Left ventricle myocardium inferior (tissue), 1 donor: ENCODE measurements at places on chromosomes 12 and 14. TPM values are rescaled to one million over a fixed set of nuclear protein-coding genes. Genes with fewer than 3 reads are reported as not detected.

- no peak for DNase-seq
These were observed 43.9 kb upstream of the RASSF8 start for GRCh38 chr12:25914551-25914950.

A2ML1 gene
- not detected for total RNA-seq

- DNase-seq, result no peak
These were observed 89.1 kb upstream of the ZDHHC17 start for GRCh38 chr12:76674669-76675315.

DNA sequence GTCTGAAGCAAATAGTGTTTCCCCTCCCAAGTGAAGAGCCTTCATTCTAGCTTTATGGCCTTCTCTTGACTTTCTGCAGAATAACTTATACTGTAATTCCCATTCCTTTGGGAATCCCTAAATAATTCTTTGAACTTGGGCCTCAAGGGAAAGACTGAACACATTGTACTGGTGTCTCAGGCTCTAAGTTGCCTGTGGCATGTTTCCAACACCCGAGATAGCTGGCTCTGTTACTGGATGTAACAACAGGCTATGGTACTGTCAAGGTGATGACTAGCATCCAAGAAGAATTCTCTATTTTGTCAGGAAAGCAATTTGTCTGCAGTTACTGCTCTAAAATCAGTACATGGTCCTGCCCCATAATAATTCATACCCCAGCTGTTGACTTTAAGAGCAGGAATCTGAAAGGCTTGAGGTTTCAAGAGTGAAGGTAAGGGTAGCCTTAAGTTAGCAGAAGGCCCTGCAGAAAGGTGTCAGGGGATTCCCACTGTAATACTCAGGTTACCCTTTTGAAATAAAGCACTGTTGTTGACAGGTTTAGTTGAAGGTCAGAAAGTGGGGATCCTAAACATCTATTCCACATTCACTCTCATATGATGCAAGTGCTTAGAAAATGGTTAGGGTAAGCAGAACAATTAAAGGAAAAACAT, 5.2 kb downstream of the GPX2 start:
- peak; percentile 29 for DNase-seq

DNA sequence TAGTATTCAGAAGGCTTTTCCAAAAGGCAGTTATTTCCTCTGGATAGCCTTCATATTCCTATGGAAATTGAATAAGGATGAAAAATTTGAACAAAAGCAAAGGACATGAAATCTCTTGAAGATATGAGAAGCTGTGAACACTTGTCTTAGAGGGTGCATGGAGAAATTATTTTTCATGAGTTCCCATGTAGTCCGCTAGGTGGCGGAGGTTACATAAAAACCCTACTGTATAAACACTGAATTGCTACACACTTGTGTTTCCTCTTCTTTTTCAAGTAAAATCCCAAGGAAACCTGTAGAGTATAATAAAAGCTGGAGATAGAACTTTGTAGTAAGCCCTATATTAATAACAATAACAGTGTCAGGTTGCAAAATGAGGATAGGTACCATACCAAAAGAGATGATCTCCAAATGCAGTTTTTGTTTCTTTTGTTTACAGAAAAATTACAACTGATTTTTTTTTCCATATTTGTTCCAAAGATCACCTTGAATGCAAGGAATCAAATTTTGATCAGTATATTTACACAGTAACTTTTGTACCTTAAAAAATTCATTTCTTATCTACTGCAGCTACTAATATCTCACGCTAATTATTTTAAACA, 37.8 kb upstream of the OR4E1 start:
- DNase-seq, result no peak
